ENCODE measurements at places on chromosomes 4 and X. TPM values are rescaled to one million over a fixed set of nuclear protein-coding genes. Genes with fewer than 3 reads are reported as not detected.

DNA sequence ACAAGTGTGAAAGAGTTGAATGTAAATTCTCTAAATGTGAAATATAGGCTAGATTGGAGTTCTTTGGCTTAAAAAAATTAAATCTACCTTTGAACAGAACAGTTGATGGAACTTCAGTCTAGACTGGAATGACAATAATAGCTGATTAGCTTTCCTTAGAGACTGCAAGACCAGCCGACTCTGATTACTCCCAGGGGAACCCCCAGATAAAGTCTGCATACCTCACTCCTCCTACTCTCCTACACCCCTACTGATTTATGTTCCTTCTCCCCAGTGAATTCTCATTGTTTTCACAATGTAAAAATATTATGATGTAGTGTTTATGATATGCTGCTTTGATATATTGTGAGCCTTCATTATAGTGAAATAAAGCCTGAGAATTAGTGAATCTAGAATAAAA lies 241.3 kb downstream of the CFAP299 start:
- no peak for DNase-seq

- DNase-seq = no peak
Measured at GRCh38 chrX:130746709-130747342, 156.2 kb downstream of the ENOX2 start.

GRCh38 chr4:67635331-67635730 lies 65.6 kb downstream of the UBA6 start:
- DNase-seq = no peak

DNA sequence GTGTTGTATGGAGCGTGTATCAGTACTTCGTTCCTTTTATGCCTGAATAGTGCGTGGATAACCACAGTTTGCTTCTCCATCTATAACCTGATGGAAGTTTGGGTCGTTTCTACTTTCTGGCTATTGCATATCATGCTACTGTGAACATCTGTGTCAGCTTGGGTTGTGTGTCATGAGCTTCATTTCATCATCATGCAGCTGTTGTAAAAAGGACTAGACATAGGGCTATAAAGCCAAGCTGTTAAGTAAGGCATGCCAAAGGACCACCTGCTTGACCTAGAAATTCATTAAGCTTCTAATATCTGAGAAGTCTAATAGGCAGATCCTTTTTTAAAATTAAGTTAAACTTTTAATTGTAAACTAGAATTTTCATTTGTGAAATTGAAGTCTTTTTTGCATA lies 18.4 kb downstream of the SMS start:
- DNase-seq = no peak

DNA sequence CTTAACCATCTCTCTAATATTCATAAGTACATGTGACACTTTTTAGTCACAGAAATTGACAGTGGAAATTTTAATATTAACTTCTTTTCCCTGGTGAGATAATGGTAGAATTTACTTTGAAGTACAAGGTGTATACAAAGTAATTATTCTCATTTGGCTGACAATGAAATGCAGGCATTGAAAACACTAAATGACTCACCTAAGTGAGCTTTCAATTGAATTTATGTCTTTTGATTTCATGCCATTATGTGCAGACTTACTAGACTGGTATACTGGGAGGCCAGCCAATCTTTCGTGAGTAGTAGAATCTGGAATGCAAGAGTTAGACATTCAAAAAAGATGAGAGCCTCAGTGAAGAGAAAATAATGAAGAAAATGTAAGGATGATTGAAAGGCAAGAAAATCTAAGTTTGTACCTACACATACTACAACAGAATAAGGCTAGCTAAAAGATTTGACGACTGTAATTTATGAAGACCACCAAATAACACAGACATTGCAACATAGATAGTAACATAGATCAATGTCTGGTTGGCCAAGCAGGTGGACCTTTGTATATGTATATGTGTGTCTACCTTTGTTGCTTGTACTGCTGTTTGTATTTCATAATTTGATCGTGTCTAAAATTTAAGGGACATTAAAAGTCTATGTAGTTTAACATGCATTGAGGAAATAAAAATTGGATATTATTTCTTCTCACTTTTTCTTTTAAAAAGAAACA lies 459.7 kb downstream of the IL15 start:
- DNase-seq = no peak

VCX3B gene
- not detected for polyA plus RNA-seq

GRCh38 chrX:39853417-39854030 lies 244.2 kb downstream of the BCOR start:
- DNase-seq = no peak

UGT2A1 gene
- not detected for polyA plus RNA-seq
